ENCODE measurements at places on chromosomes 13 and 19. TPM values are rescaled to one million over a fixed set of nuclear protein-coding genes. Genes with fewer than 3 reads are reported as not detected.

The ZNF285 gene
- 0.39 TPM for total RNA-seq

The PLPP2 gene
- total RNA-seq = 0.12 TPM

The SIGLEC8 gene
- not detected for total RNA-seq

The KLK2 gene
- total RNA-seq = not detected

The C19orf67 gene
- total RNA-seq = not detected

The ATP4B gene
- not detected for total RNA-seq

The KLK12 gene
- not detected for total RNA-seq

The ONECUT3 gene
- total RNA-seq = not detected
